Mesendoderm (in vitro differentiated cells): ENCODE measurements at places on chromosomes 2 and 18.

DNA sequence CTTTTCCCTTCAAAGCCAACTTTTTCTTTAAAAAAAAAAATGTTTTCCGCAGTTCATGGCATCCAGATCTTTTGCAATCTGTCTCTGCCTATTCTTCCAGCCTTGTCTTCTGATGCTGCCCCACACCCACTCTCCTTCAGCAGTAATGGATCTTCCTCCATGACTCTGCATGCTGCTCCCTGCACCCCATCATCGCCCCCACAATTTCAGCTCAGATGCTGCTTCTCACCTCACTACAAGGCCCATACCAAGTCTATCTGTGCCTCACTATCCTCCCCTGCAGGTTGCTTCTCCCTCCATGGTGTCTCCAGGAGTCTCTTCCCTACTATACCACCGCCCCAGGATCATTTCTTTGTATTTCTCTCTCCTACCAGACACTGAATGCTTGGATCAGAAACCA is 260.6 kb downstream of the ANAPC1 start:
- no peak for DNase-seq

- DNase-seq, result no peak
Measured at GRCh38 chr2:231765496-231765929, 15.6 kb downstream of the PDE6D start.

DNA sequence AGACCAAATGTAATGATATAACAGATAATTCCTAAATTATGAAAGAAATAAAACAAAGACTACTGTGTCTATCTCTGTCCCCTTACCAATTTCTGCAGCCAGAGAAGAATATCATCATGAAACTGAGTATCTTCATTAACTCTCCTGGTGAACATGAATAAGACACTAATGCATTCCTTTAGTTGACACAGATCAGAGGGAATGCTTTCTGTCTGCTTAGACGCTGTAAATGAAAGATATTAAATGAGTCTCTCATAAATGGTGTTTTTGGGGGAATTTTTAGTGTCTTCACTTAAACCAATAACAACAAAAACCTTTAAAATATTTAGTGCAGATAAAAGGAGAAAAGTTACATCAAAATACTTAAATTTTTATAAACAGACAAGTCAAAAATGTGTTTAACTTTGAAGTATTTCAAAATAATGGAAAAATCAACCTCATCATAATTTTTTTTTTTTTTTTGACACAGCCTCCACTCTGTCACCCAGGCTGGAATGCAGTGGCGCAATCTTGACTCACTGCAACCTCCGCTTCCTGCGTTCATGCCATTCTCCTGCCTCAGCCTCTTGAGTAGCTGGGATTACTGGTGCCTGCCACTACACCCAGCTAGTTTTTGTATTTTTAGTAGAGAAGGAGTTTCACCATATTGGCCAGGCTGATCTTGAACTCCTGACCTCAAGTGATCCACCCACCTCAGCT is 16.0 kb downstream of the EPG5 start:
- peak; percentile 16 for DNase-seq

DNA sequence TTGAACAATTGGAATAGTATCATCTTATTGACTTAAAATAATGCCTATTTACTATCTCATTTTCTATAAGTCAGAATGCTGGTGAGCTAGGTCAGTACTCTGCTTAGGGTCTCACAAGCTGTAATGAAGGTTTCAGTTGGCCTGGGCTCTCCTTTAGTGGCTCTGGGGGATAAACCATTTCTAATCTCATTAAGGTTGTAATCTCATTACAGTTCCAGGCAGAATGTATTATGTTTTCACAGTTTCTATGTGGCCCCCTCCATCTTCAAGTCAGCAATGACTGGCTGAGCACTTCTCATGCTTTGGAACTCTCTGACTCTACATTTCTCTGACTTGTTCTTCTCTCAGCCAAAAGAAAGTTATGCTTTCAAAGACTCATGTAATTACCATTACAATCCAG is 163.1 kb downstream of the CCDC178 start:
- peak; percentile 23 for DNase-seq
